ENCODE measurements at places on chromosomes 6 and 20.

- DNase-seq = no peak
These were observed 2.5 kb downstream of the CCDC167 start for GRCh38 chr6:37496951-37497885.

GRCh38 chr6:135581211-135581610, 83.7 kb upstream of the AHI1 start:
- DNase-seq = no peak

GRCh38 chr6:108565893-108566292, 5.2 kb downstream of the FOXO3 start:
- no peak for DNase-seq

DNA sequence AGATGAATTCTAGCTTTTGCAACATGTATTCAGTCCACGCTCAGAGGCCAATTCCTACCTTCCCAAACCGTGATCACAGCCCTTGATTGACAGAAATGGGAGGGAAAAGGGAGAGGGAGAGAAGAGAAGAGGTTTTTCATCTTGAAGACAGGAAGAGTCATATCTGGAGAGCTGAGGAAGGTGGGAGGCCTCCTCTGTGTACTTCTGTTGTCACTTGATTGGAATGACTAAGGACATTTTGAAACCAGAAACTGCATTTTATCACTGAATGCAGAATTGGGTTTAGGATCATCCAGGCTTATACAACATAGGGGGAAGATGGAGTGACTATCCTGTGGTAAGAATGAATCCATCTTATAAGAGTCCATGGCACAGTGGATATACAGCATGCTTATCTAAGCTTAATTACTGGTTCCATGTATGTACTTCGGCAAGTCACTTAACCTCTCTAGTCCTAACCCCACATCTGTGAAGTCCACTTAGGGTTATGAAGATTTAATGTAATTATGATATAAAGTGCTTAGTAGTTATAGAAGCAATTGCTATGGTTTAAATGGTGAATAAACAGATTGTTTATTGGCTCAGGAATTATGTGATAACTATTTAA, 144.0 kb downstream of the BCKDHB start:
- no peak for DNase-seq

DNA sequence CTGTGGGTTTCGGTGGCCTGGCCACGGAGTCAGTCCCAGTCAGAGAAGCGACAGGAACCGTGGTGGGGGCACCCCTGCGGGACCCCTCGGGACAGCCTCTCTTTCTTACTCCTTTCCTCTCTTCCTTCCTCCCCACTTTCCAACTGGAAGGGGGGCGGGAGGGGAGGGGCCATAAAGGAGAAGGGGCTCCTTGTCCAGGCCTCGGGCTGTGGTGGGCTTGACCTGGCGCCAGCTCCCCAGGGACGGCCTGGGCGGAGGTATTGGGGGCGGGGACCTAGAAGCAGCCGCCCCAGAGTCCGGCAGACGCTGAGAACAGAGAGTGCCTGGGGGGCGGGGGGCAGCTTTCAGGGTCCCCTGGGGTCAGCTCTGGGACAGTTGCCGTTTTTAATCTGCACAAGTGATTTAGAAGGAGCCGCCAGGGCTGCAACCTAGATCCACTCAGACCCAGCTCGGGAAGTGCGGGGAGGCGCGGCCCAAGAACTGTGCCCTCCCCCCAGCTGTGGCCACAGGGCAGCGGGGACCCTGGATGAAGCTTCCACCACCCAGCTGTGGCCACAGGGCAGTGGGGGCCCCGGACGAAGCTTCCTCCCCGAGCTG, 6.4 kb upstream of the ABHD16B start:
- no peak for DNase-seq

DNA sequence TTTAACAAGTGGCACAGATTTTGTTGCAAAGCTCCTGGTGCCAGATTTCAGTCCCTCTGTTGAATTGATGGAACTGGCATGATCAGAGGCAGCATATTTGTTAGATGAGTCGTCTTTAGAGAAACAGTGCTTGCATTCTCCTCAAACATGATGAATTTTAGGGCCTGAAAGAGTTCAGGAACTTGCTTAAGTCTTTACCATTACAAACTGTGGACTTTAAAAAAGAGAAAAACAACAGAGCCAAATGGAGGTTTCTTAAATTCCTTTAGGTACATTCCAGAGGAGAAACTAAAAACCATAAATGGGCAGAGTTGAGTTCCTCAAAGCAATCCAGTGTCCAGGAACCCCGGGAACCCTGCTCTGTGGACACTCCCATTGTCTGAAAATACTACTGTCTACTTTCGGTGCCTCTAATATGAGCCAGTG, 2.5 kb downstream of the GTF2H5 start:
- DNase-seq = no peak

GRCh38 chr6:144999127-144999526, 714.0 kb downstream of the UTRN start:
- DNase-seq = no peak

GRCh38 chr6:157461000-157461915, 80.3 kb downstream of the ZDHHC14 start:
- DNase-seq = no peak

DNA sequence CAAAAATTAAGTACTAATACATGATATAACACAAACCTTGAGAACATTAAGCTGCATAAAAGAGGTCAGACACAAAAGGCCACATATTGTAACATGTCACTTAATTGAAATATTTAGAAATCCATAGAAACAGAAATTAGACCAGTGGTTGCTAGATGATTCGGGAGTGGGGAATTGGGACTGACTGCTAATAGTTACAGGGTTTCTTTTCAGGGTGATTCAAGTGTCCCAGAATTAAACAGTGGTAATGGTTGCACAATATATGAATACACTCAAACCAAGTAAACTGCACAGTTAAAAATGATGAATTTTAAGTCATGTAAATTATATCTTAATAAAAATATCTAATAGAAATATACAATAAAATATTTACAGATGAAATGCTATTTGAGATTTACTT, 174.5 kb downstream of the WDR27 start:
- no peak for DNase-seq

DNA sequence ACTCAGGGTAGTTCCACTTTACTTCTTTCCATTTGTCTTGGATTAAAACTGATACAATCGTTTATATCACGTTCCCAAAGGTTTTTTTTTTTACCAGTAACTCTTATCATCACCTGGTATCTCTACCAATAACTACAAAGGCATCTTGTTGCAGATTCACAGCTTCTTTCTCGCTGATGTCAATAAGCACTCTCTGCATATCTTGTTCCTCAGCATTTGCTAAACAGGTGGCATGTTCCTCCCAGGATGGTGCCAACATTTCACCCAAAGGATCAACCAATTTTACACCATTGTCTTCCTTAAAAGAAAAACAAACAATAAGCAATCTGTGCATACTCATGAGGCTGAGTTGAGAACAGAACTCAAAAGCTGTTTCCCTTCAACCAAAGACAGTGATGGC, 4.6 kb downstream of the PGM3 start:
- DNase-seq = no peak

DNA sequence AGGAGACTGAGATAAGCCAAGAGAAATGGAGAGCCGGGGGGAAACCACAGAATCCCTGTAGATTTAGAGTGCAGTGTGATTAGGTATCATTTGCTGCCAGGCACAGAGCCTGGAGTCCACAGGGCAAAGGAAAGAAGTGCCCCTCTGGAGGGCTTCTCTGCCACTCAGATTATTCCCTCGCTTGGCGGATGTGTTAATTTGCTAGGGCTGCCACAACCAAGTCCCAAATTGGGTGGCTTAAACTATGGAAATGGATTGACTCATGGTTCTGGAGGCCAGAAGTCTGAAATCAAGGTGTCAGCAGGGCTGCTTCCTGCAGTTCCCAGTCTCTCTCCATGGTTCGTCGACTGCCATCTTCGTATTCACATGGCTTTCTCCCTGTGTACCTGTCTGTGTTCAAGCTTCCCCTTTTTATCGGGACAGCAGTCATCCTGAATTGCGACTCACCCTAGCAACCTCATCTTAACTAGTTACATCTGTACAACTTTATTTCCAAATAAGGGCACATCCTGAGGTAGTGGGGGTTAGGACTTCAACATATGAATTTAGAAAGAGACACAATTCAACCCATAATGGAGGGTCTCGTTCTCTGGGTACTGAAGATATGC, 122.2 kb downstream of the ANKRD60 start:
- no peak for DNase-seq

DNA sequence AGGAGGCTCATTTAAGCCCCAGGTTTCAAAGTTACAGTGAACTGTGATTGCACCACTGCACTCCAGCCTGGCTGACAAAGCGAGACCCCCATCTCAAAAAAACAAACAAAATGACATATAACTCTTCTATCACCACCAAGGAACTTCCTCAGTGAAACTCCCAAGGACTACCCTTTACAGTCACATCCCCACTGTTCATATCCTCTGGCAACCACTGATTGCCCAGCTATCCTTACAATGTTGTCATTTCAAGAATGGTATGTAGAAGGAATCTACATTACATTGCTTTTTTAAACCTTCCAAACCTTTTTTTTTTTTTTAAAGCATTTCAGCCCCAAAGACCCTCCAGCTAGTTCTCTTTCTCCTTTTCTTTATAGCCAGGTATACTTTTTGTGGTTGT, 123.1 kb upstream of the CARMIL1 start:
- DNase-seq = no peak

GRCh38 chr6:127128066-127128465, 9.6 kb downstream of the RSPO3 start:
- DNase-seq = no peak

DNA sequence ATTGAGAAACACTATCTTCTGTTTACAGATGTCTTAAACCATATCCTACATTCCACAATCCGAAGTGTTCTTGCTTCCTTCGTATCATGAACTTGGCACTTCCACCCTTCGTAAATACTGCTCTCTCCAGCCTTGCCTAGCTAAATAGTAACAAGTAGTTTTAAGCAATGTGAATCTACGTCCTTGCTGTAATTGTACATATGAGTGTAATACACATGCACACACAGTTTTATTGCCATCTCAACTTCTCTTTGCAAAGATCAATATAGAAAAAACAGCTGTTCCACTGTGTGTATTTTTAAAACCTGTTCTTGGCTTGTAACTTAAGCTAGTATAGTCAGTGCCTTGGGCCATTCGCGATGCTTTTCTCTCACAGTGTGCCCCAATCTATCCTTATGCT, 1524.7 kb downstream of the GRIK2 start:
- DNase-seq = no peak

DNA sequence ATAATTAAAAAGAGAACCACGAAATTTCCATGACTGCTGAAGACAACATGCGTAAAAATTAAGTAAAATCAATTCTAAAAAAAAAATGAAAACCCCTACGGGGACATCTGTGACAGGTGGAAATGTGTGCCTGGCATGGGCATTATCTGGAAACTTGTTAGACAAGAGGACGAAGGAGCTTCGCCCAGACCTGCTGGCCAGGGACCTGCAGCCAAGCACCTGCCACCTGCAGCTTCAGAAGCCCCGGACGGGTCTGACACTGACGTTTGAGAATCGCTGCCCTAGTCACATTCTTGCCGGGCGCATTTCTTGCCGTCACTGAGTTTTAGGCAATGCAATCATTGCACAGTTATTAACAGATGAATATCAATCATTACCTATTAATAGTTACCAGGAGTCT, 140.3 kb downstream of the SMOC2 start:
- no peak for DNase-seq

- no peak for DNase-seq
These were observed 1153.1 kb upstream of the GJE1 start for GRCh38 chr6:140979642-140980091.

DNA sequence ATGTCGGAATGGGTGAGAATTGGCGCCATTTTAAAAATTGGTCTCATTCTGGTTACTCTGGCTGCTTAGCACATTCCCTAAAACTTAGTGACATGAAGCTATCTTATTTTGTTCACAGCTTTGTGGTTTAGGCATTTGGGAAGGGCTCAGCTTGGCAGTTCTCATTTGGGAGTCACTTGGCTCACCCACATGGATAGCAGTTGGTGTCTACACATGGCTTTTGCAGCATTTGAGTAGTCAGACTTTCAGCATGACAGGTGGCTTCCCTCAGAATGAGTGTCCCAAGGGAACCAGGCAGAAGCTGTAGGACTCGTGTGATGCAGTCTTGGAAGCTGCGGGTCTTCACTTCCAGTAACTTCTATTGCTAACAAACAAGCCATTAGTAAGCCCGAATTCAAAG, 64.6 kb downstream of the UST start:
- no peak for DNase-seq

- DNase-seq = no peak
These were observed 15.5 kb downstream of the PPIL6 start for GRCh38 chr6:109424946-109425345.

- peak; percentile 7 for DNase-seq
These were observed 35.4 kb upstream of the E2F3 start for GRCh38 chr6:20366082-20366830.

GRCh38 chr20:50242863-50243609, 52.4 kb downstream of the CEBPB start:
- no peak for DNase-seq

DNA sequence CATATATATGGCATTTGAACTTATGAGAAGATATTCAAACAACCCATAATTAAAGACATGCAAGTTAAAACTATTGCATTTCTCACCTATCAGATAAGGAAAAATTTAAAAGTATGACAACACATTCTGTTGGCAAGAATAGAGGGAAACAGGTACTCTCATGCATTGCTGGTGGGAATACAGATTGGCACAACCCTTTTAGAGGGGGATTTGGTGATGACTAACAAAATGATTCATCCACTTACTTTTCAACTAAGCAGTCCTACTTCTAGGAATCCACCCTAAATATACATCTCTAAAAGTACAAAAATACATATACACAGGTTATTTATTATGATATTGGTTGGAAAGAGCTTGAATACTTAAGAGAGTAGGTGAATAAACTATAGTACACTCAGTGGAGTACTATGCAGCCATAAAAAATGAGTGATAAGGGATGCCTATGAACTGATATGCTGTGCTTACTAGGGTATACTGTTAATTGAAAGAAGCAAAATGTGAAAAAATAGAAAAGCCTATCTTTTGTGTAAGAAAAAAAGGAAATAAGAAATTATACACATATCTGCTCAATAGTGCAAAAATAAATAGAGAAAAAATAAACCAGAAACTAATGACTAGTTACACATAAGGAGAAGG, 42.2 kb downstream of the ADAT2 start:
- no peak for DNase-seq

- no peak for DNase-seq
These were observed 82.3 kb downstream of the SYNE1 start for GRCh38 chr6:152554851-152555250.

- DNase-seq = no peak
These were observed 24.2 kb downstream of the PDRG1 start for GRCh38 chr20:31927627-31928159.

- DNase-seq = no peak
These were observed 417.2 kb upstream of the SULF2 start for GRCh38 chr20:48202334-48203113.

- no peak for DNase-seq
These were observed 19.9 kb downstream of the RREB1 start for GRCh38 chr6:7127680-7128079.

- DNase-seq = no peak
These were observed 78.0 kb downstream of the DZANK1 start for GRCh38 chr20:18388860-18389259.

DNA sequence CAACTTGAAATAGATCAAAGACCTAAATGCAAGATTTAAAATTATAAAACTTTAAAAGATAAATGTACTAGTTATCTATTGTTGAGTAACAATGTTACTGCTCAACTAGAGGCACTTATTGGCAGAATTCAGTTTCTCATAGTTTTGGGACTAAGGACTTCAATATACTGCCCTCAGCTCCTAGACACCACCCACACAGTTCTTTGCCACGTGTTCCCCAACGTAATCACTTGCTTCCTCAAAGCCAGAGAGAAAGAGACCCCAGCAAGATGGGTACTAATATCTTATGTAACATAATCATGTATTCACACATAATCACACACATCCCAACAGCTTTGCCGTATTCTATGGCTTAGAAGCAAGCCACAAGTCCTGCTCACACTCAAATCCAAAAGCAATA, 50.3 kb upstream of the SLC22A16 start:
- DNase-seq = no peak

Measured in T follicular helper cell (primary cell).